ENCODE measurements at places on chromosomes 3 and 15.
A peak's percentile ranks its signal among the peaks of the same experiment; 100 is the strongest.

- no peak for DNase-seq
Observed at GRCh38 chr3:38828681-38829080, 12.7 kb upstream of the SCN10A start.

DNA sequence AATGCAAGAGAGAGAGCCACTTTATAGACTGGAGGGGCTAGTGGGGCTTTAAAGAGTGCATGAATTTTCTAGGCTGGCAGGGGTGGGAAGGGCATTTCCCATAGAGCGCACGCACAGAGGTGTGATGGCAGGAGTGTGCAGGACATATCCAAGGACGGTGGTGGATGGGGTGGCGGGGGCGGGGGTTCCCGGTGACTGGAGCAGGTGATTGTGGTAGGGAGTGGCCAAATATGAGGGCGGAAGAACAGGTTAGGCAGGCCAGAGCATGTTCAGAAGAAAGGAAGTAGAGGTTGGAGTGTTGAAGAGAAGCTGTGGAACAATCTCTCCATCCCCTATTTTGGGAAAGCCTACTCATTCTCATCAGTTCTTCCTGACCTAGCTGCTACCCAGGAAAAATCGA, 18.1 kb downstream of the FAM81A start:
- no peak for DNase-seq

GRCh38 chr15:82666606-82667005, 19.4 kb upstream of the CPEB1 start:
- no peak for DNase-seq

- DNase-seq, result no peak
Observed at GRCh38 chr15:58458076-58458475, 26.3 kb downstream of the LIPC start.

DNA sequence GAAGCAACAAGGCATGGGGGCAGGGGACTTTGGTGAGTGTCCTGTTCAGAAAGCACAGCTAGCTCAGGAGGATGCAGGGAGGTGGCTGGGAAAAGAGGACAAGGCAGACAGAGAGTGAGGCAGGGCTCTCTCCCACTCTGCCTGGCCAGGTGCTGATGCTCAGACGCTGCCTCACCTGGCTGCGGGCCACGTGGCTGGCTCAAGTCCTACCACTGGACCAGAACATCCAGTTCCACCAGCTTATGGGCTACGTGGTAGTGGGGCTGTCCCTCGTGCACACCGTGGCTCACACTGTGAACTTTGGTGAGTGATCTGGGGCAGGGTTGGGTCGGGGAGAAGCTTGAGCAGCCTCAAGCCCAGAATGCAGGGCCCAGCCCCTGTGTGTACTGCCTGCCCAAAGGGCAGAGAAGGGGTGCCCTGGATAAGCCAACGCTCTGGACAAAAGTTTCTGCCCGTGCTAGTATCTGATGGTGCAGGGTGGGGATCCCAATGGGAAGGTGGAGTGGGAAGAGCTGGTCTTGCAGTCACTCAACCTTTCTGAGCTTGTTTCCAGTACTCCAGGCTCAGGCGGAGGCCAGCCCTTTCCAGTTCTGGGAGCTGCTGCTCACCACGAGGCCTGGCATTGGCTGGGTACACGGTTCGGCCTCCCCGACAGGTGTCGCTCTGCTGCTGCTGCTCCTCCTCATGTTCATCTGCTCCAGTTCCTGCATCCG, 20.9 kb downstream of the NOX5 start:
- no peak for DNase-seq

- no peak for DNase-seq
Observed at GRCh38 chr15:56353740-56354139, 11.5 kb upstream of the TEX9 start.

GRCh38 chr15:94387849-94388441, 156.6 kb downstream of the MCTP2 start:
- no peak for DNase-seq

DNA sequence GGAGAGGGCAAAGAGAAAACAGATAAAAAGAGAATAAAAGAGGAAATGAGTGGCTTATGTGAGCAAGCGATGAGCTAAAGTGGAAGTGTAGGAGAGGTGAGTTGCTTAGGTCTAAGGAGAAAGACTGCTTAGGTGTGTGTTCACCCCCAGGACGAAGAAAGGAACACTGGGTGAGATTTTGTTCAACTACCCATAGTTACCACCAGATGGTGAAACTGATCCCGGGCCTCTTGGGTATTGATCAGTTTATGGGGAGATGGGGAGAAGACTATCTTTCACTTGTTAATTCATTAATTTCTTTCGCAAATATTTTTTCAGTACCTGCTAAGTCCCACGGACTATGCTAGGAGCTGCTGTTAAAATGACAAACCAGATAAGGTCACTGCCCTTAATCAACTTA, 33.9 kb downstream of the GAP43 start:
- no peak for DNase-seq

DNA sequence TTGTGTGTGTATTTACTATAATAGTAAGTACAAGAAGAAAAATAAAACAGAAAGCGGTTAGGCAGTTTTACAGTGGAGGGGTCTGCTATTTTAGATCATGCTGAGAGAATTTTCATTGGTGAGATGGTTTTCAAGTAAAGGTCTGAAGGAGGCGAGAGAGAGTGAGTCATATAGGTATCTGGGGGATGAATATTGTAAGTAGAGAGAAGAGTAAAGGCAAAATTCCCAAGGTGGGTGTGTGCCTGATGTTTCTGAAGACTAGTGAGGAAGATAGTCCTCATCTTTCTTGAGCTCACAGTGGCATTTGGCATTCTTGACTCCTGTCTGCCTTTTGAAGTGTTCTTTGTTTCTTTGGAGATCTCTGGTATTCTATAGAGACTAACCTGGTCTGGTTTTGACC, 38.6 kb downstream of the CRYBG3 start:
- no peak for DNase-seq

DNA sequence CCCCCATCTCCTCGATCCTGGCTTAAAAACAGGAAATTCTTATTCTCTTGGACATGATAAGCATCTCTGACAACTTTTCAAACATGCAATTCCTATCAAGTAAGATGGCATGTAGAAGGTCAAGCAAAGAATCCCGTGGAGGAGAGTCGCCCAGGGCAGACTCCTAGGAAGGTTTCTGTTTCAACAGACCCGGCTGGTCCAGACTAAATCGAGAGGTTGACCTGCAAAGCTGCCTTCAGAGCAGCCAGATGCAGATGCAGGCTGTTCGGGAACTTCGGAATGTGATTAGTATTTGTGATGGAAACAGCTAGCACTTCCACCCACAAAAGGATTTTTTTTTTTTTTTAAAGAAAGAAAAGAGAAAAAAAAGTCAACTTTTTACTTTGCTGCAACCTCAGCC, 216.8 kb downstream of the NR1D2 start:
- DNase-seq, result no peak

GRCh38 chr3:129432036-129432435, 3.6 kb upstream of the EFCAB12 start:
- DNase-seq, result no peak

- no peak for DNase-seq
Observed at GRCh38 chr3:117350371-117350770, 640.8 kb downstream of the TUSC7 start.

DNA sequence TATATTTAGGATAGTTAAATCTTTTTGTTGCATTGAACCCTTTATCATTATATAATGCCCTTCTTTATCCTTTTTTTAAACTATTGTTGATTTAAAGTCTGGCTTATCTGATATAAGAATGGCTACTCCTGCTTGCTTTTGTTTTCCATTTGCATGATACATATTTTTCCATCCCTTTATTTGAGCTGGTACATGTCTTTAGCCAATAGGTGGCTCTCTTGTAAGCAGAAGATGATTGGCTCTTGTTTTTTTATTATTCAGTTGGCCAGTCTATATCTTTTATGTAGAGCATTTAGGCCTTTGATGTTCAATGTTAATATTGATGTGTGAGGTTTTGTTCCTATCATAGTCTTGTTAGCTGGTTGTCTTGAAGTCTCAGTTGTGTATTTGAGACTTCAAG, 99.5 kb upstream of the MCTP2 start:
- no peak for DNase-seq

- DNase-seq, result no peak
Observed at GRCh38 chr15:78866803-78867202, 5.9 kb upstream of the MORF4L1 start.

- DNase-seq, result no peak
Observed at GRCh38 chr3:169624533-169624972, 39.0 kb downstream of the MECOM start.

DNA sequence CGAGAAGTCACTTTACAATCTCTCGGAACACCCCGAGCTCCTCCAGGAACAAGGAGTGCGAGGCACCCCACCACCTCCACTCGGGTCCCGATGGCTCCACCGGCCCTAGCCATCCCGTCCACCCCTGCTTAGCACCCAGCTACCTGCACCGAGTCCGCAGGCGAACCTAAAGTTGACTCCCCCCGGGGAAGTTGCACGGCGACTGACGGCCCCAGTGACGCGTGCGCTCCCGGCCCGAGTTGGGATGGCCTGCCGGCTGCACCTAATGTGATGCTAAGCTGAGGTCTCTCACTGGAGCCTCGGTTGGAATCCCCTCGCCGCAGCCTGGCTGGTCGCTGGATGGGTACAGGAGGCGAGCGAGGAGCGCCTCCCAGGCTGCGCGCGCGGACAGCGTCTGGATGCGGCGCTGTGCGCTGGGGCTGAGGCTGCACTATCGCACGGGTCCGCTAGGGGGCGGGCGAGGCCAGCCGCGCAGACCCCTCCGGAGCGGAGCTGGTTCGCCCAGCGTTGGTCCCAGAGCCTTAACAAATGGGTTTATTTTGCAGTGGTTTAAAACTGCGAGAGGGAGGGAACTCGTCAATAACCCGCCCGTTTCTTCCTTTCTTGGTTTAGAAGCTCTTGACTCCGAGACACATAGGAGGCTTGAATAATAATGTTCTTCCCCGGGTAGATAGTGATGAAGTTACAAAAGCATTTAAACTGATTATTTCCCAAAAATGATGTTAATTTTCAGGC, at the start of gene OXTR:
Gene OXTR, minus strand, starts transcription at position 526 of the 735 bp plus-strand sequence. CDS start 1,426 bp downstream, outside the sequence.
- no peak for DNase-seq

DNA sequence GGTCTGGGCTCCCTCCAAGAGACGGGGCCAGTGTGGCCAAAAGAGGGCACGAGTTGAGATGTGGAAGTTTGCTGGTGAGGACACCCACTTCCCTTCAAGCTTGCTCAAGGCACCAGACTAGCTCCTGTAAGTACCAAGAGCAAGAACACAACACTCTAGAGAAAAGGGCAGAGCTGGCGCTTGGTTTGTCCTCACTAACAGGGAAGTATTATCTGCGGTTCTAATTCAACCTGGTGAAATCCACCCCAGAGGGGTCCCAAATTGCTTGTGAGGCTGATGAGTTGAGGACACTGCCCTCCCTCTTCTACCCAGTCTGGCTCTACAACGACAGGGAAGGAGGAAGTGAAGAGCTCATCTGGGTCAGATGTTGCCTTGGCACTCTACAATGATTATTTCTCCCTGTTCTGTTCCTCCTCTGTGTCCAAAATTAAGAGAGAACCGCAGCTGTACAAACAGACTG, 16.9 kb upstream of the FSIP1 start:
- no peak for DNase-seq

GRCh38 chr3:129025108-129025507, 24.0 kb downstream of the EFCC1 start:
- no peak for DNase-seq

GRCh38 chr15:62057341-62057980, 2.8 kb downstream of the VPS13C start:
- no peak for DNase-seq

DNA sequence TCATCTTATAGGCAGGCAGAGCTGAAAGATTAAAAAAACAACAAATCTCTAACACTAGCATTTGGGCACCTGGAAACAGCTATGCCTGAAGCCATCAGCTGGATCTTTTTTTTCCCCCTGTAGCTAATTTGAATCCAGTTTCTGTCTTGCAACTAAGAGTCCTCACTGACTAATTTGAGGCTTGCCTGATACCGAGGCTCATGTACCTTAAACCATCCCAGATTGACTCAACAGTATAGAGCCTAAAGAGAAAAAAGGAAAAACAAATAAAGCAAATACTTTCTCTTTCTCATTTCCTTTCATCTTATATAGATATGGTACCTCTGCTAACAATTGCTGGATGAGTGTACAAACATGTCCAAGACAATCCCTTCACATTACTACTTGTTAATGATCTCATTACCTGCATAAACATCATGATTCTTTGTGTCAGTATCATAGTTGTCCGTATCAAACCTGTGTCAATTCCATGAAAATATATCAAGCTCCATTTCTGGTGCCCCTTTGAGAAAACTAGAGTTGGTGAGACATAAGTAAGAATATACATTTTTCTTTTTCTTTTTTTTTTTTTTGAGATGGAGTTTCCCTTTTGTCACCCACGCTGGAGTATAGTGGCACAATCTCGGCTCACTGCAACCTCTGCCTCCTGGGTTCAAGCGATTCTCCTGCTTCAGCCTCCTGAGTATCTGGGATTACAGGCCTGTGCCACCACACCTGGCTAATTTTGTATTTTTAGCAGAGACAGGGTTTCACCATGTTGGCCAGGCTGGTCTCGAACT, 43.1 kb downstream of the BHLHE40 start:
- no peak for DNase-seq

DNA sequence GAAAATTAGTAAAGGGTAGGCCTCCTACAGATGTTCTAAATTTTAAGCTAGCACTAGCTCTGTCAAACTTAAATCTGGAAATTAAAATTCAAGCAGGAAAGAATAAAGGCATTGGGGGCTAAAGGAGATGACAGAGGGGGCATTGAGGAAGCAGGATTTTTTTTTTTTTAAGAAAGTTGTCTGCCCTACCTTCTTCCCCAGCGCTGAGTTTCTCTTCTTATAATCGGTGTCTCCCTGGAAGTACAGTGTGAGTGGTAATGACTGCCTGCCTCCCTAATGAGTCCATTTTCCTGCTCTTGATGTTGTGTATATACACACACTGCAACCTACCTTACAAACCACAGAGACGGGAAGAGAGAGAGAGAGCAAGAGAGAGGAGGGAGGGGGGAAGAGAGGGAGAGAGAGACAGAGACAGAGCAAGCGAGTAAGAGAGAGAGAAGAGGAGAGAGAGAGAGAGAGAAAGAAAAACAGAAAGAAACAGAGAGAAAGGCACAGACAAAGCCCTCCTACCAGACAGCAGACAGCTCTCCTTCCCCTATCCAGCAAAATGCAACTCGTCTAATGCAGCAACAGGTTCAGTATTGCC, 47.0 kb downstream of the ZBTB20 start:
- no peak for DNase-seq

DNA sequence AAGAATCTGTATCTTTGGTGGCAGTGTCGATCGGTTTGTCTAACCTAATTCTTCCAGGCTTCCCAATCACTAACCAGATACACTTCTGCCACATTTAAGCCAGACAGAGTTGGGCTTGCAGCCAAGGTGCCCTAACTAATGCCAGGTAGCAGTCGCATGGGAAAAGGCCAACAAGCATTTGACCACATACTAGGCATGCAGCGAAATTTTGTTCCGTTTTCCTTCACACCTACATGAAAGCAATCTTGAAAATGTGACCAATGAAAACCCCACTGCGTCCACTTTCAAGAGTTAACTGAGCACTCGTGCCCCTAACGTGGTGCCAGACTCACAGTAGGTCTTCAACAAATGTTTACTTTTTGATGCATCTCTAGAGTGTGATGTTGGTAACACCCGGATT, 192.2 kb upstream of the TPM1 start:
- DNase-seq, result no peak

- no peak for DNase-seq
Observed at GRCh38 chr3:67884345-67884744, 229.9 kb upstream of the SUCLG2 start.

- DNase-seq, result peak; percentile 6
Observed at GRCh38 chr3:107710851-107711250, 188.1 kb downstream of the BBX start.

Measured in thoracic aorta (tissue), 2 donors.